ENCODE measurements at places on chromosomes 13 and 19.

DNA sequence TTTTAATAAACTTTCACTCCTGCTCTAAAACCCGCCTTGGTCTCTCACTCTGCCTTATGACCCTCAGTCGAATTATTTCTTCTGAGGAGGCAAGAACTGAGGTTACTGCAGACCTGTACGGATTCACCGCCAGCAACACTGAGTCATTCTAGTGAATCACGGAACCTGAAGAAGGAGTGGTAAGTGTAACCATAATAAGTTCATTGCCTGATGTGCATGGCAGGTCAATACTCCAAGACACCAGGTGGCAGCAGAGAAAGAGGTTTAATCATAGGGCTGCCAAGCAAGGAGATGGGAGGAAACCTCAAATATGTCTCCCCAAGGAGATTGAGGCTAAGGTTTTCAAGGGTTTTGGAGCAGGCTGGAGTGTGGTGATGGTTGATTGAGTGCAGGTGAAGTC lies 204.3 kb upstream of the IPO5 start:
- no peak for DNase-seq

DNA sequence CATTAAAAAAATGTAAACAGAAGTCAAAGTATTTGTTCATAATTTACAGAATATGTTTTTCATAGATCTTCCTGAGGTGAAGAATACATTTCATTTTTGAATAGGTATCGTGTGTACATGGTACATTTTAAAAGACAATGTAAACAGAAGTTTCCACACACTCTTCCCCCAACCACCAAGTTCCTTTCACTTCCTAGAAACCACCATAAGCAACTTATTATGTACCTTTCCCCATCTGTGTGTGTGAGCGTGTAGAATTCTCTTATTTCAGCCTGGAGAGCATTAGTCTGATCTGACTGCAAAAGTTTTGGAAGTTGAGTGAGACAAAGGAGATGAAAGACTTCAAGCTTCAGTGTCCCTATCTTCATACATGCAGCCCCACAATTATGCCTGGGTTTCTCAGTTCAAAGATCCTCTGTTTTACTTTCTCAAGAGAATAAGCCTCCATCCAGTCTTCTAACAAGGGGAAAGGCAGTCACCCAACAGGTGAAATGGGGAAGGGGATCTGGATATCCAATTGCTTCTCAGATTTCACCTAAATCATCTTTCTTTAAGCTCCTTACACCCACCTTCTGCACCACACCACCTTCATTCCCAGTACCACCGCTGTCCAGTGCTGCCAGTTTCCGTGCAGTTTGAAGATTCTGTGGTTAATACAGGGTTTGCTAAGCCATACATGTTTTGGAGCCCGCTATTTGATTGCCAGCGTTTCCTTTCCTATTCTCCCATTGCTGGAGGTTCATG lies 2.1 kb downstream of the TEX30 start:
- no peak for DNase-seq

DNA sequence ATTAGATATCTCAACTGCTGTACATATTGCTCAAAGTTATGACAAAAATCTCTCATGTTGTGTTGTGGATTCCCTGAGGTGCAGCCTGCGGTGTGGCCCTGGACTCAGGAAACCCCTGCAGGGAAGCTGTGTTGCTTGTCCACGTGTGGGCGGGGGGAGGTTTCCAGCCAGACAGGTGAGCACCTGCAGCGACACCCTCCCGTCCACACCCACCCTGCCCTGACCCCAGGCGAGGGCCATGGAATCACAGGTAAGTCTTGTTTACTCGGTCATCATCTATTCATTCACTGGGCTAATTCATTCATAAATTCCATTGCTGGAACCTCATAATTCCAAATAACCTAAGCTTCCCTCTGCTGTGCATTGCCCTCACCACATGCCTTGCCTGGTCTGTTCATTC lies 14.1 kb downstream of the PLPP2 start:
- DNase-seq = no peak

- DNase-seq = no peak
Measured at GRCh38 chr13:80009760-80010159, 331.2 kb downstream of the SPRY2 start.

All from NCI-H2029 treated with DMSO at 0.1 percent for 48 hours (cell line).